ENCODE measurements at places on chromosomes 13 and 19.

GRCh38 chr19:6772028-6772865 lies at the start of gene VAV1:
Gene VAV1 (plus strand): TSS chr19:6772708. CDS start chr19:6772808, 100 bp downstream.
- DNase-seq = peak; percentile 94

- peak; percentile 8 for DNase-seq
Measured at GRCh38 chr13:95388420-95389079, 87.3 kb upstream of the ABCC4 start.

- DNase-seq = no peak
Measured at GRCh38 chr13:112890316-112891145, 78.5 kb upstream of the MCF2L start.

DNA sequence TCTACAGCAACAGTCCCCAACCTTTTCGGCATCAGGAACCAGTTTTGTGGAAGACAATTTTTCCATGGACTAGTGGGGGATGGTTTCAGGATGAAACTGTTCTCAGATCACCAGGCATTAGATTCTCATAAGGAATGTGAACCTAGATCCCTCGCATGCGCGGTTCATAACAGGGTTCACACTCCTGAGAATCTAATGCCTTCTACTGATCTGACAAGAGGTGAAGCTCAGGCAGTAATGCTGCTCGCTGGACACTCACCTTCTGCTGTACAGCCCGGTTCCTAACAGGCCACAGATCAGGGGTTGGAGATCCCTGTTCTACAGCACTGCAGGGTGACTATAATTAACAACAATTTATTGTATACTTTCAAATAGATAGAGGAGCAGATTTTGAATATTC lies 21.9 kb downstream of the USP12 start:
- DNase-seq = no peak

GRCh38 chr19:48139053-48139452 lies 28.4 kb upstream of the PLA2G4C start:
- DNase-seq = no peak

DNA sequence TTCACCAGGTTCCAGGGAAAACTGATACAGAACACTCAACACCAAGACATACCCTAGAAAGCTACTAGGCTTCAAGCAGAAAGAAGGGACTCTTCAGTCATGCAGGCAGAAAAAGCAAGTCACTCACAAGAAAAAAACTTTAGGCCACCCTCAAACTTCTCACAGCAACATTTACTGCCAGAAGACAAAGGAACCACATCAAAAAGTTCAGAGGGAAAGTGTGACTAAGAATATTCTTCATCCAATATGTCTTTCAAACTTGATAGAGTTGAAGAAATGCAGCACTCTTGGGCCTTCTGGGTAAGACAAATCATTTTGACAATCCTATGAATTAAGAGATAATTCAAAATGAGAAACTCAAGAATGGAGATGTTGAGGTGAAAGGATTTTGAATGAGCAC lies 7.7 kb downstream of the DZIP1 start:
- no peak for DNase-seq

DNA sequence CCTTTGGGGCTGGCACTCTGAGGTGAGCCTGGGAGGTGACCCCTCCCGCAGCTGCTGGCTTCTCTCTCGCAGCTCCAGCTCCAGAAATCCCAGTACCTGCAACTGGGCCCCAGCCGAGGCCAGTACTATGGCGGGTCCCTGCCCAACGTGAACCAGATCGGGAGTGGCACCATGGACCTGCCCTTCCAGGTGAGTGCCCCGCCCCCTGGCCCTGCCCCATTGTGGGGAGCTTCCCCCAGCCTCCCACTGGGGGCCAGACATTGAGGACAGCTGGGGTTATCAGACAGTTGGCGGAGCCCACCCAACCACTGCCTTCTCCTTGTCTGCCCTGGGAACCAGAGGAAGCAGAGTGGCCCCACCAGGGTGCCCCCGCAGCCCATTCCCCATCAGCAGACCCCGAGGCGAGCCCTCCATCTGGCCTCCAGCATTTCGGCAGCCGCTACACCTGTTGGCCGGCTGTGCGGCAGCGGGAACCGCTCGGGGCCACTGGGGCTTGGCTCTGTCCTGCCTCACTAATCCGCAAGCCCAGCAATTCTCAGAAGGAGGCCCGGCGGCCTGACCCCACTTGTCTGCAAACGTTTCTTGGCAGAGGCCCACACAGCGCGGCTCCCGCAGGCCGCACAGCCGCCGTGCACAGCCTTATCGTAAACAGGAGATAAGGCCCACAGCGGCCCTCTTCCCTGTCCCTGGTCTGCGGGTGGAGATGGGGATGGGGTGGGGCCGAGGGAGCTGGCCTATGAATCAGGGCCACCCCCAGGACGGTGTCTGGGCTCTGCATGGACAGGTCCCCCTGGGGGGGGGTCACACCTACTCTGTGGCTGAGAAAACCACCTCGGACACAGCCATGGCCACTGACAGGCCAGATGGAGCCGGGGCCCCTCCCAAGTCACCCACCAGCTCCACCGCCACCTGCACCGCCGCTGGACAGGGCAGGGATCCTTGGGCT lies 48.0 kb downstream of the COMP start:
- no peak for DNase-seq

DNA sequence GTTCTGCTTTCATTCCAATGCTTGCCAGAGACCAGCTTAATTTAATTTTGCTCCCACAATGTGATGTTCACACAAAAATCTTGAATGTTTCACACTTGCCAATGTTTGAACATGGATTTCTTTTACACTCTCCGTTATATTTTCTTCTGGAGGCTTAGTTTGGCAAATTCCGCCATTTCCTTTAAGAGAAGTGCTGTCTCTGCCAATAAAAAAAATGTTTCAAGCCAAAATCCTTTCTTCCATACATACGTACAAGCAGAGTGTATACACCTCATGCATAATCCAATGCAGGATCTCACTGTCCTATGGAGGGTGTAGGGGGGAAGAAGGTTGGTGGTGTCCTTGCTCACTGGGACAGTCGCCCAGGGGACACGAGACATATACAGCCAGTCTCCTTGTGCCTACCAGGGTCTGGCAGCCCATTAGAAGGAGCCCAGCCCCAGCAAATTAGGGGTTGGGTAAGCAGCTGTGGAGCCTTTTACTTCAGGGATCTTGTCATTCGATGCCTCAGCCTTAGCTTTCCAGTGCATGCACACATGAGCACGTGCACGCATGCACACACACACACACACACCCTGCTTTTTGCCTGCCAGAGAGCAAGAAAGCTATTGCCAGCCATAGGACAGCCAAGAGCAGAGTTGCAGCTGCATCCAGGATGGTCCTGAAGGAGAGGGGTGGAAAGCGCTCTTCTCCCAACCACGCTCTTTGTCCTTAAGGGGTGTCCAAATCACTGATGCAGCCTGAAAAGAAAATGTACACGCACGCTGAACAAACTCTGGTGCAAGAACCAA lies 208.3 kb downstream of the FOXO1 start:
- no peak for DNase-seq

DNA sequence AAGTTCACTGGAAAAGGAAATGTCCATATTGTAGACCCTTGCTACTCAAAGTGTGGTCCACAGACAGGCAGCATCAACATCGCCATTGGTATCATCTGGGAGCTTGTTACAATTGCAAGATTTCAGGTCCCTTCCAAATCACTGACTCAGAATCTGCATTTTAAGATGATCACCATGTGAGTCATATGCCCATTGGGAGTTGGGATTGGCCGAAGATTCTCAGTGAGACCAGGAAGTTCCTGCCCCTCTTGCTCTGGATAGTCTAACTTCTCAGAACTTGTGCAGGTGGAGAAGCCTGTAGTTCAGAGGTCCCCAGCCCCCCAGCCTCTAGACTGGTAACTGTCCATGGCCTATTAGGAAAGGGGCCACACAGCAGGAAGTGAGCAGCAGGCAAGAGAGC lies 48.9 kb upstream of the URAD start:
- DNase-seq = peak; percentile 56

DNA sequence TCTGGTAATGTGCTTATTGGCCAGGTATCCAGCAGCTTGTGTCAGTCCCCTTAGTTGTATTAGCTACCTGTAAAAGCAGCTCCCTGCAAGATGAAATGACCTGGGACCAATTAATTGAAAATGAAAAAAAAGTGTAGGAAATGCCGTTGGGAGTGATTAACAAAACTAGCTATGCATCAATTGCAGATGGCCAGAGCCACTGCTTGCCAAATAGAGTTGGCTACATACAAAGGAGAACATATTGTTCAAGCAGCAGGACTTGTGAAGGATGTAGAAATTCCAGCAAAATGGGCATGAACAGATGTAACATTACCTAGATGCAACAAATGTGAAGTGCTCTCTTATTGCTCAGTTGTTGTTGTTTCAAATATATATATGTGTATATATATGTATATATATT lies 300.5 kb downstream of the PCDH17 start:
- no peak for DNase-seq

- DNase-seq = peak; percentile 48
Measured at GRCh38 chr13:45068036-45069001, 52.0 kb upstream of the GTF2F2 start.

DNA sequence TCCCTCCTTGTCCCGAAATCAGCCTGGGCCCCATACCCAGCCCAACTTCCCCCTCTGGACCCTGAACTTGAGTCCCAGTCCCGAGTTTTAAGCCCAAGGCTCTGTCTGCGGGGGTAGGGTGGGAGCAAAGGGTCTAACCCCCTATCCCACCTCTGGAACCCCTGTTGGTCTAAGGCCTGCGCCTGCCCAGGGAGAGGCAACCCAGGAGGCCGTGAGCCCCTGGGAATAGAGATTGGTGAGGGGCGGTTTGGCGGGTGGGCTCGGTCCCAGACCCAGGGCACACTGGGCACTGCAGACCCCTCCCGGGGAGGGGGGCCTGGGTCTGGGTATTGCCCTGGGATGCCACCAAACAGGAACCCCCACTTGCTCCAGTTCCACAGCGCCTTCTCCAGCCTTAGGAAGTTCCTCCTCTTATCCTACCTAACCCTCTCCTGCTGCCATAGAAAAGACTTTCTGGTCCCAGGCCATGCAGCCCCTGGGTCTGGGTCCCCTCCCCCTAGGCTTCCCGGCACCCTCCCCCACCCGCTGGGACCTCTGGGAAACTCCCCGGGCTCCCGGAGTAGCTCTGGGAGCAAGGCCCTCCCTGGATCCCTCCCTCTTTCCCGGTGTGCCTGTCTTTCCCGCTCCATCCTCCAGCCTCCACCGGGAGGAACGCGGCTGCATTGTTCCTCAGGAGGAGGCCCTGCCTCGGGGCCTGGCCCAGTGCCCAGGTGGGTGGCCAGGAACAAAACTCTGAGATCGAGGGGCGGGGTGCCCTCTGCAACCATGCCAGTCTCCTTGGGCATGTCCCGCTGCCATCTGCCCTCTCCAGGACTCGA lies 33.6 kb upstream of the NANOS3 start:
- no peak for DNase-seq

DNA sequence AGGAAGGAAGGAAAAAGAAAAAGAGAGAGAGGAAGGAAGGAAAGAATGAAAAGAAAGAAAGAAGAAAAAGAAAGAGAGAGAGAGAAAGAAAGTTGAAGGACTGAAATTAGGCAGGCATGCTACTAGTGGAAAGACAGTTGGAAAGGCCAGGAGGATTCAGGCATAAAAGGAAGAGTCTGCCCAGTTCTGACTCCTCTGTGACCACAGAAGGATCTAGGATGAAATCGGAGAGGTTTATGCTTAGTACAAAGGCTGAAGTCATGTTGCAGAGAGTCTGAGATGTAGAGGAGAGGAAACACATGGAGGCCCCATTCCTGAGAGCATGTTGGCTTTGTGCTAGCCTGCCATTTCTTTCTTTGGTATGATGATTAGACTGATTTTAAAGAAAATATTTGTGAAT lies 246.5 kb upstream of the ARGLU1 start:
- no peak for DNase-seq

GRCh38 chr13:109776575-109776974 lies 9.8 kb downstream of the IRS2 start:
- no peak for DNase-seq

All from inflammatory macrophage (primary cell).